RWPE1 (cell line): ENCODE measurements at places on chromosomes 5 and 9.
A peak's percentile ranks its signal among the peaks of the same experiment; 100 is the strongest.

DNA sequence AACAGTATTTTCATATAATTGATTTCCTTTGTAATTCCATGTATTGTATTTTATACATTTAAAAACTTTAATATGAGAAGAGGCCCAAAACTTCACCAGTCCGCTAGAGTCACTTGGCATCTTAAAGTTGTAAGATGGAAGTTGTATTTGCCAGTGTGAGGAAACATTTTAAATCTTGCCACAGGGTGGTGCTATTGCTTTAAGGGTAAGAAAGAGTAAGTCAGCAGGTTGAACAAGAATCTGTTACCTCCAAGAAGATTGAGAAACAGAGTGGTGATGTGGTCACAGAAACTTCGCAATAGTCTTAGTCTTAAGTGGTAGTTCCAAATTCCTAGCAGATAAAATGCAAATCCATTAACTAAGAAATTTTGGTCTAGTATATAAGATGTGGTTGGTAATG is 39.8 kb upstream of the RANBP6 start:
- DNase-seq, result peak; percentile 55

DNA sequence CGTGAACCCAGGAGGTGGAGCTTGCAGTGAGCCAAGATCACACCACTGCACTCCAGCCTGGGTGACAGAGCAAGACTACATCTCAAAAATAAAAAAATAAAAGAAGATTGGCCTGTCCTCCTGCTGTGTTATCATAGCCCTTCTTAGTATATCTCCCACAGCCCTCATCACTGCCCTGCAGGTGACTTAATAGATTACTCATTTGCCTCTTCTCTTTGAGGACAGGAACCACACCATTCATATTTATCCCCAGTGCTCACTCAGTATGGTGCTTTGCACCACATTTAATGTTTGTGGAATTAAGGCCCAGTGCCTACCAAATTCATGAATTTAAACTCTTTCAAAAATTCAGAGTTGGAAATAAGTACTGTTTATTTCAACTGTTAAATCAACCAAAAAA is 10.3 kb downstream of the IDNK start:
- DNase-seq, result no peak

DNA sequence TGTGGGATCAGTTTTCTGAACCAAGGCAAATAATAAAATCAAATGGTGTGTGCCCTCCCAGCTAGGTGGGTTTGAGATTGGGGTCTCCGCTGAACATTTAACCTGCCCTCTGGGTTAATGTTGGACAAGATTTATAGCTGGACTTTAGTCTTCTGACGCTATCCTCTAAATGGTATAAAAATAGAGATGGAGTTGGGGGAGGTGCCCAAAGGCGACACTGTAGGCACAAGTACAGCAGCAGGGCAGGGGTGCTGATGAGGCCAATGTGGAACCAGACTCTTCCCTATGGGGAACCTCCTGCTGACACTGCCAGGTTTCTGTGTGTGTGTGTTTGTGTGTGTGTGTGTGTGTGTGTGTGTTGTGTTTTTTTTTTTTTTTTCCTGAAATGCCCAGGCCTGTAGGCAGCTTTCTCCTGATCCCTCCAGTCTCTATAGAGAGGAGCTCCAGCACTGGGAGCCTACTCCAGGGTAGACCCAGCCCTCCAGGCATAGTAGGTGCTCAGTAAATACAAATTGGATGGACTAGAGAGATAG is 37.9 kb downstream of the PCDH1 start:
- no peak for DNase-seq

DNA sequence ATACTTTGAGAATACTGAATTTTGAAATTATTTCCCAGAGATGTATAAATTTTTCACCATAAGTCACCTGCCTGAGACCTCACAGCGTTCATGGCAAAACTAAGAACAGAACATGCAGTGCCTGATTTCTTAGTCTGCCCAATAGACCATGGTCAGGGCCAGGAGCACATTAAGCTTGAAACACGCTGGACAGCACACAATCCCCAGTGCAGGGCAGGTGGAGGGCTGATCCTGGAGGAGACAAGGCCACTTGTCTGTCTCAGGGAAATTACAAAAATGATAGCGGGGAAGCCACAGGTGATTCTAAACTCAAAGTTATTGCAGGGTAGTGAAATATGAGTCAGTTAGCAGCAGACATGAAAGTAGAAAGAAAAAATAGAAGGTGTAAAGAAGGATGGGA is 18.6 kb upstream of the ENC1 start:
- DNase-seq, result no peak

DNA sequence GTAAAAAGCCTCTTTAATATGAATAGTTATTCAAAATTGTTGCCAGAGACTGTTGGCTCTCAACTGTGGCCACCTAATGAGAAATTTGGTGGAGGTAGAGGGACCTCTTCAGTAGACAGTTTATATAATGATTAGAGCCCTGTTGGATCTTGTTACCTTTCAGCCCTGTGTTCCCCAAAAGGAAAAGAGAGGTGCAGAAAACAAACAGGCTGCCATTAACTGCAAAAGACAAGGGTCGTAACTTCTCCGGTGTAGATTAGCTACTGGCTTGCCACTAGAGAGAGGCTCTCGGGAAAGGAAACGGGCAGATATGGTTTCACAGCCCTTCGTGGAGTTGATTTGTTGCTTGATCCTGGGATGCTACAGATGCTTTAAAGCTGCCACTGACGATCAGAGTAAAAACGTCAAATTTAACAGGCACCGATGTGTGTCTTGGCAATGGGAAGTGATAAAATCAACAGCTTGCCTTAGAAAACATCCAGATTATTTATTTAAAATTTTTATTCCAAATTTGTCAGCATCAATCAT is 7.8 kb downstream of the FST start:
- no peak for DNase-seq

- DNase-seq, result no peak
Observed at GRCh38 chr5:116998024-116998423, 423.4 kb upstream of the SEMA6A start.

- DNase-seq, result no peak
Observed at GRCh38 chr9:135443797-135444425, 35.7 kb upstream of the PPP1R26 start.

DNA sequence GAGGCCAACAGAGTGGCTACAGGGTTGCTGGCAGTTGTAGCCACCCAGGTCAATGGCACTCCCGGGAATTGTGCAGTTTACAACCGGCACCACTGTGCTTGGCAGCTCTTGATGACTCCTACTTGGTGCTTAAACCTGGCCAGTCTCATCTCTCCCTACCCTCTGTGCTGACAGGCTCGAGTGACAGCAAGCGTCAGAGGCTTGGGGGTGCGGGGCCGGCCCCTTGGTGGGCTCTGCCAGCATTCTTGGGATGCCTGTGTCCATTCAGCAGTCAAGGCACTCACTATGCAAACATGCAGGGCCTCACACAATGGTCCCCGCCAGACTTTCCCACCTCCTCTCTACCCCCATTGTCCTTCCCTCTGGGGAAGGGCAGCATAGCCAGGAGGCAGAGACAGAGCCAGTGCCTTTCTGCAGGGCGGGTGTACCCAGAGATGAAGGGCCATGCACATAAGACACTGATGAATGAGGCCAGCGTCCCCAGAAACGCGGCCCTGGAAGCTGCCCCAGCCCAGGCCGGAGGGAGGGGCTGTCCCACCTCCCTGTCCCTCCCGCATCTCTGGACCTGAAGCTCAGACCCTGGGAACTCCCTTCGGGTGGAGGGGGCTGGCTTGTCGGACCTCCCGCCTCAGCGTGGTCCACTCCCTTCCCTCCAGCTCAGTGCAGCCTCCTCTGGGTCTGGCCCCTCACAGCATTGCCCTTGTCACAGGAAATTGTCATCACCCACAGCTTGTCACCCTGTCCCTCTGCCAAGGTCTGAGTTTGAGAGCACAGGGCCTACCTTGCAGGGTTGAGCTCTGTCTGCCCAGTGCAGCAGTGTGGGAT is 26.4 kb upstream of the NOTCH1 start:
- no peak for DNase-seq

GRCh38 chr9:93902051-93902779 is 52.9 kb downstream of the BARX1 start:
- no peak for DNase-seq

DNA sequence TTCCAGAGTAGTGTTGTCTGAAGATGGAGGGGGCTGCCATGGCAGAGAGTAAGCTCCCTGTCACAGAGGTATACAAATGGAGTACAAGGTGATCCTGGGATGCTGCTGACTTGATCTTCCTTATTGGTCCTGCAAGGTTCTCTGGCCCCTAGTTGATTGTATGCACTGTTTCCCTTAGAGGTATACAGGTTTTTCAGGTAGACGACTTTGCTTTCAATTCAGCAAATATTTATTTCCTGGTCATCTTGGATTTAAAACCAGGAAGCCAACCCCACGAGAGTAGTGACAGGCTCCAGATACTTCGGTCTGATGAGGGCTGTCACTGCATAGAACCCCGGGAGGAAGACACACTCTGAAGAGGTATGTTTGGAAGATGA is 16.5 kb upstream of the TRIM14 start:
- DNase-seq, result no peak

GRCh38 chr5:141605523-141606277 is 13.1 kb downstream of the DIAPH1 start:
- no peak for DNase-seq

DNA sequence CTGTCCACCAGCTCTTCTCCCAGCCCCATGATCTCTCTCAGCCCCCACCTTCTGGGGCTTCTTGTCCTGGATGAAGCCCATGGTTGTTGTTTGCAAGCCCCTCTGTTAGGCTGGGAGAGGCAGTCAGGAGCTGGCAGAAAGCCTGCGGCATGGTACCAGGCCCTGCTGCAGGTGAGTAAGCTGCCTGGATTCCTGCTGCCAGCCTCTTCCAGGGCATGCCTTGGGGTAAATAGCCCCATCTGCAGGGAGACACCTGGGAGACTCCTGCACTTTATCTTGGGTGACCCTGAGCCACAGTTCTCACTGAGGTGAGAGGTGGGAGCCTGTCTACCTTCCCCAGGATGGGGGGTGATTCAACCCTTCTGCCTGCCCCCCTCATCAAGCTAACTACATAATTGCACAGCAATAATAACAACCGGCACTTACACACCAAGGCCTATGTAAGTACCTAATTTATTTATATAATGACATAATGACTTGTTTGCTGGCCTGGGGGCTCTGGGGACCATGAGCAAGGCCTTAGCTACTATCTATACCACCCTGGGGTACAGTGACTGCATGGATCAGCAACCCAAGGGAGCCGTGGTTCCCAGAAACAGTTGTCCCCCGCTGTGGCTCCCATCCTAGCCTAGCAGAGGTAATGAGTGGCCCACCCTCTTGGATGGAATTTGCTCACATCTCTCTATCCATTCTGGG is 116.0 kb downstream of the PSD2 start:
- peak; percentile 64 for DNase-seq

DNA sequence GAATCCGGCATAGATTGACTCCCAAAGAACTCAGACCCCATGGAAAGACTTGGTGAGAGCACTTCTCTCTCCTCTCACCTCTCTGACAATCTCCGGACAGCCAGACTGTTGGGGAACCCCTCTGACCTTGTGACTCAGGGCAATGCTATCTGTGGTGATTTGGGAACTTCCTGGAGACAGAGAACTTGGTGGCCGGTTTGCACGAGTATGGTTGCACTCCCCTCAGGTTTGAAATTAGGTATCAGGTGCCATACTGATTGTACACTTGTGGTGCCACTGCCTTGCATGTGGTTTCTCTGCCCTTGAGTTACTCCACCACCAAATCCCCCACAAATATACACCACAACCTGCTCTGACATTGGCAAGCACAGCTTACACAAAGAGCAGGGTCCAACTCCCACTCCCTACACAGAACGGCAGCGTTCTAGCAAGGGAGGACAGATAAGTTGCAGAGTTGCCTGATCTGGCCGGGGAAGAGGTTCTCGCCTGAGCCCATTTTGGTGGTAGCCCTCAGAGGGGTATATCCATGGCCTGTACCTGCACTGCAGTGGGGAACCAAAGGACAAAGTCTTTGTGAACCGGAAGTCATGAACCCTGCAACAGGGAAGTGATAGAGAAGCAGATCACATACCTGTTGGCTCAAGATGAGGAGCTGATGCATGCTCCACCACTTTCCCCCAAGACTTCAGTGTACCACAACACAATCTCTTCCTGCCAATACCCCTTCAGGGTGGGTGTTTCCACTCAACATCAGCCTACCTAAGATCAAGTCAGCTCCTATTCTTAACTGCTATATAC is 255.1 kb downstream of the MCTP1 start:
- peak; percentile 8 for DNase-seq

- DNase-seq, result peak; percentile 31
Observed at GRCh38 chr5:5105531-5105930, 34.6 kb upstream of the ADAMTS16 start.

DNA sequence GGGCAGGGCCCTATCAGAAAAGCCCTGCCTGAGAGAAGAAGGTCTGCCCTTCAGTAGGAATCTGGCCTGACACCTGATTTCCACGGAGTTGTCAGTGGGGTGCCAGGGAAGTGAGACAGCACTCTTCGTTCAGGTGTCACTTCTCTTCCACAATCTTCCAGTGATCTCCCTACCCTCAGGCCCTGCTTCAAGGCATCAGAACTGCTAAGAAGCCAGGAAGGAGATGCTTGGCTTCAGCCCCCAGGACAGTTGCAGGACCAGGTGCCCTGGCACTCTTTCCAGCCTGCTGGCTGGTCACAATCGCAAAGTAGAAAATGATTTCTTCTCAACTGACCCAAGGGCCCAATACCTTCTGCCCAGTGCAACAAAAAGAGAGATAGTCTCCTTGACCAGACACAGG is 50.3 kb downstream of the SPOCK1 start:
- DNase-seq, result no peak

DNA sequence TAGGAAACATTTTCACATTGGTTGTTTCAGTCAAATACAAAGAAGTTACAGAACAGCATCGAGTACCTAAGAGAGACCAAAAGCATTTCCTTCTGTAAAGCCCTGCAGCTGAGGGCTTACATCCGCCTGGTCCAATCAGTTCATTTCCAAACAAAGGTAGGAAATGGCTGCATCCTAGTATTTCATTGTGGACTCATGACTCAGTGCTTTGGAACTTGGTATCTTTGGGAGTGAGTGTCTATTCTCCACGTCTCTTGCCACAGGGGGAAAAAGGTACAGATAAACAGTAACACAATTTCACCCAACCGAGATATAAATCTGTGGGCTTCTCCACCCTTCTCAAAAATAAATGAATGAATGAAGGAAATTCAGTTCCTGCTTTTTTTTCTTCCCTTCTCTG is 75.4 kb downstream of the NFIB start:
- DNase-seq, result peak; percentile 60

- DNase-seq, result no peak
Observed at GRCh38 chr9:135370411-135371375, 108.9 kb upstream of the PPP1R26 start.

- DNase-seq, result peak; percentile 87
Observed at GRCh38 chr9:125558453-125559092, 148.4 kb downstream of the MAPKAP1 start.

- no peak for DNase-seq
Observed at GRCh38 chr9:7210854-7211637, 453.3 kb downstream of the KDM4C start.

- DNase-seq, result peak; percentile 50
Observed at GRCh38 chr9:97039514-97039860, 545 bp upstream of the CTSV start.

GRCh38 chr9:115964710-115965347 is 188.8 kb upstream of the PAPPA start:
- DNase-seq, result no peak
